ENCODE measurements at places on chromosomes 2 and 18.
A peak's percentile ranks its signal among the peaks of the same experiment; 100 is the strongest.

GRCh38 chr2:178193823-178194599 lies at the start of gene OSBPL6:
OSBPL6 (plus strand) TSS chr2:178194512; CDS start chr2:178306185, 111,673 bp downstream.
- peak; percentile 76 for DNase-seq

DNA sequence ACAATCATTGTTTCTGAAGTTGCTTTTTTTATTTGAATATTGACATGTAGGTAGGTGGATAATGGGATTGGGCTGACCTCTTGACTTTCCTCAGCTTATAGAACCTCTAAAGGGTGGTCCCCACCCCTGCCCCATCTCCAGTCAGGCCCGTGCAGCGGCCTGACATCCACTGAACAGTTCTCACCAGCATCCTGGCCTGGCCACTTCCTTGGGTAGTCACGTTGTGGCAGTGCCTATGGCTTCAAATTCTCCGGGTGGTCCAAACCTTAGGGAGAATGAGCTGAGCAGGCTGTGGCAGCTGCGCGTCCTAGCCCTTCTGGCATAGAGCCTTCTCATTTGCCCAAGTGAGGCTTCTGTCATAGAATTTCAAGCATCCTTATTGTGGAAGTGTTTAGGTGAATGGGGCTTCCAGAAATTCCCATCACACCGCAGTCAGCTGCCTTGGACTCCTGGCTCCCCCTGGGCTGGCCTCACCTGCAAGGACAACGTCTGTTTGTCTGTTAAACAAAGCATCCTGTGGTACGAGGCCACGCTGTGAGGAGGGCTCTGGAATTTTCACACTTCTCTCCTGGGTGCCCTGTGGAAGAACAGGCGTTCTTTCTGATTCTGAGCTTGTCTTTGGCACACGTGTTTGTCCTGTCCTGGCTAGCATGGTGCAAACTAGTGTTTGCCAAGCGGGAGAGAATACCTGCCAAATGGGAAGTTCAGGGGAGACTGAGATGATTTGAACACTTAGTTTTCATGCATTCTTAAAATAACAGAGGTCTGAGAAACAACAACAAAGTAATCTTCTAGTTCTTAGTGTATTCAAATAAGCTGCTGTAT lies 31.8 kb upstream of the OTOS start:
- no peak for DNase-seq

GRCh38 chr2:239892441-239893235 lies 132.5 kb downstream of the NDUFA10 start:
- no peak for DNase-seq

DNA sequence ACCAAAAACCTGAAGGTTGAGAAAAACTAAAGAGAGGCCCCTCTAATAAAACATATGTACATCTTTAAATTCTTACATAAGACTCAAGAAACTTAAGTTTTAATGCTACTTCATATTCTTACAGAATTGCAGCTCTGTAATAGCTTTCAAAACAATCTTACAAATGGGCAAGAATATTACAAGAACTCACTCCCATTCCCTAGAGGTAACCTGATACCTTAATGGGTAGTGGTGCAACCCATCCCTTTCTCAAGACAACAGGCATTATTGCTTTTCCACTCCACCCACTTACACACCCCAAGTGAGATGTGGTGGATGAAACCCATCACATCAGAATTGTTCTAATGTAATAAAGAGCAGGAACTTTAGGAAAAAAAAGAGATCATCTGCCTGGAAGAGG lies 103.7 kb downstream of the RBMS1 start:
- no peak for DNase-seq

- no peak for DNase-seq
These were observed 126.3 kb upstream of the SERTAD2 start for GRCh38 chr2:64780041-64780440.

- no peak for DNase-seq
These were observed 805.1 kb downstream of the RNF144A start for GRCh38 chr2:7722212-7722910.

Measured in NCI-H2171 (cell line).